ENCODE measurements at places on chromosomes 2 and 18.
A peak's percentile ranks its signal among the peaks of the same experiment; 100 is the strongest.

DNA sequence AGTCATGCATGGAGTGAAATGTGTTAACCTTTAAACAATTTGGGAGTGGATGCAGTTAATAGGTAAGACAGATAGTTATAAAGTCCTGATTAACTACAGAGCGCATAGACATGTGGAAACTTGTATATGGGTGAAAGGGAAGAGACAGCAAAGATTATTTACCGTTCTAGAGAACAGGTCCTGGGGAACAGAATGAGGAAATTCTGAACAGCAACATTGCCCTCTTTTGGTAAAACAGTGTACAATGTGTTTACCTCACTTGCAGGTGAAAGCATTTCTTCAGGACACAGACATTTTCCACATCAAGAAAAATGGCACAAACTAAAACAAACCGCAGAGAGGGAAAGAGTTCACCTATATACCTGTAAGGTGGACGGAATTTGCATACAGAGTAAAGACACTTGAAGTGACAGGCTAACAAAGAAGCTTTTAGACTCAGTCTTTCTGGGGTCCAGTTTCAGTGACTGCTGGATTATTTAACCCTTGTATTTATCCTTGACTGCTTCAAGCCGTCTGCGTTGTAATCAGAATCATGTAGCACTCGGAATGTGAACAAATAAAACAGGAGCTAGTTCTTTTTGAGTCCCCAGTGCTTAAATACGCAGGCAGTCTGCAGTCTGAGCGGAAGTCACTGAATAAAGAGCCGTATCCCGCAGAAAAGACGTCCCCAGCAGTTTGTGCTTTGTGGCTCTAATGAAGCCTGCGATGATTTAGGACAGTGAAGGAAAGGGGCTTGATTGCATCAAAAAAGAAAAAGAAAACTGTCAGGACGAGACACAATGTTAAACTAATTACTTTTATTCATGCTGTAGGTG lies 364.8 kb upstream of the GALNT5 start:
- peak; percentile 28 for DNase-seq

DNA sequence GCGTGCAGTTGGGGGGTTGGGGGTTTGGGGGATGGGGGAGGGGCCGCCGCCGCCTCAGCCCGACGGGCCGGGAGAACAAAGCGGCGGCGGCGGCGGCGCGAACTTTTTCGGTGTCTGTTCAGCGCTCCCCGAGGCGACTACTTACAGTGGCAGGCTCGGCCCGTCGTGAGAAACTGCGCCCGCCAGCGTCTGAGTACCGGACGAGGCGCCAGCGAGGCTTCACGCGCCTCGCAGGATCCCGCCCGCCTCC lies 172 bp downstream of the PRKD3 start:
- no peak for DNase-seq

GRCh38 chr2:190805843-190806242 lies 74.8 kb upstream of the GLS start:
- no peak for DNase-seq

DNA sequence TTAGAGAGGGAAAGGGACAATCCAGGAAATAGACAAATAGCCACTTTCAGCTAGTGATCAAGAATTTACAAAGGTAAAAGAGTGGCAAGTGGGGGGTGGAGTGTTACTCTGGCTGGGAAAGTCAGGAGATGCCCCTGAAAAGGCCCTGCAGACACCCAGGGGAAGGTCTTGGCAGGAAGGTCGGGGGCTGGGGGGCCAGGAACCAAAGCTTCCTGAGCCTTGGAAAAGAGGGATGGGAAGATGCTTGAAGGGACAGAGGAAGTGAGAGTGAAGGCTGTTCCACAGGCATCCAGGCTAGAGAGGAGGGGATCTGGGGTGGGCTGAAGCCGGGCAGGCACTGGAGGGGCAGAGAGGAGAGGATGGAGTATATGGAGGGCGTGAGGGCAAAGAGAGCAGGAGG lies 3.9 kb upstream of the TMEM37 start:
- no peak for DNase-seq

- no peak for DNase-seq
Measured at GRCh38 chr18:9466846-9467245, 8.5 kb upstream of the RALBP1 start.

DNA sequence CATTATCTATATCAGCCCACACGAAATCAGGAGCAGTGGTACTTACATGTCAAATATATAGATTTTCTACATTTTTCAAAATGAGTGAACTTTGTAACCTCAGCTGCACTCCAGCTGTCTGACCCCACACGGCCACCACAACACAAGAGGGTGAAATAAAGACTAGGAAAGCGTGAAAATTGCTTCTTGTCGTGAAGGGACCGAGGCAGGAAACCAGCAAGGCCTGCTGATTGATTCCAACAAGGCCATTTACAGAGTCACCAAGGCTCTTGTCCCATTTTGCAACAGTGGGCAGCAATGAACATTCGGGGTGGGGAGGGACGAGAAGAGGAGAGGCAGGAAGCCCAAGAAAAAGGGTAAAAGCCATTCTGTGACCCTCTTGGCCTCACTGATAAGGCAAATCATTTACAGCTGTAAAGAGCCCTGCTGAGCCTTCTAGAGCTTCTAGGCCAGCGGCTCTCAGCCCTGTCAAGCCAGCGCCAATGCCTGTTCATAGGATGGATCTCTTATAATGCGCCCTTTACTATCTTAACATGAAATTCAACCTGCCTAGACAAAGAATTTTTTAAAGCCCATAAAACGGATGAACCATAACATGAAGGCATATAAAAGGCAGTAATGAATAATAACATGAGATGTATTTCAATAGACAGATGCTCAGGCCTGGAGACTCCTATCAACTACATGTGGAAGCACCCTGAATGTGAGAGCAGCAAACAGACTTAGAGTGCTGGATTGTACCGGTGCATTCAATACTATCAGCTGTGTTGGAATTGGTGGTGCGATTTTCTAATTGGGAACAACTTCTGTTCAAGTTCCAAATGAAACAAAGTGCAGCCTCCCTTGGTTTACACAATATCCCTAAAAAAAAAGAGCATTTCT lies 269.0 kb downstream of the CDCA7 start:
- DNase-seq: no peak

- DNase-seq: no peak
Measured at GRCh38 chr2:196144513-196145126, 26.8 kb downstream of the STK17B start.

- no peak for DNase-seq
Measured at GRCh38 chr2:164620873-164621763, at the start of gene GRB14. Gene GRB14 (minus strand): TSS chr2:164621482. CDS start chr2:164621309, 173 bp downstream.

DNA sequence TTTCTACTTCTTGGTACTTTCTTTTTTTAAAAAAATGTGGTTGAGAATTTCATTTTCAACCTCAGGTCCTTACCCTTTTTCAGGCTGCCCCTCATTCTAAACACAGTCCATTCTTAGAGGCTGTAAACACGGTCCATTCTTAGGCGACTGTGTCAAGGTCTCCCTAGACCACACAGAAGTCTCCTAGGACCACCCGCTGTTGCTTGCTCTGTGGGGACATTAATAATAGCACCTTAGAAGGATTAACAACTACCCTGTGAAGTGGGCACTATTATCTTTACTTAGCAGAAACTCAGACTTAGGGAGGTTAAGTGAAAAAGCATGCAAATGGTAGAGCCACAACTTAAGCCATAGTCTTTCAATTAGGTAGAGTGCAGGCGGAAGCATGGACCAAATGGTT lies 91.7 kb downstream of the RBMS1 start:
- no peak for DNase-seq

DNA sequence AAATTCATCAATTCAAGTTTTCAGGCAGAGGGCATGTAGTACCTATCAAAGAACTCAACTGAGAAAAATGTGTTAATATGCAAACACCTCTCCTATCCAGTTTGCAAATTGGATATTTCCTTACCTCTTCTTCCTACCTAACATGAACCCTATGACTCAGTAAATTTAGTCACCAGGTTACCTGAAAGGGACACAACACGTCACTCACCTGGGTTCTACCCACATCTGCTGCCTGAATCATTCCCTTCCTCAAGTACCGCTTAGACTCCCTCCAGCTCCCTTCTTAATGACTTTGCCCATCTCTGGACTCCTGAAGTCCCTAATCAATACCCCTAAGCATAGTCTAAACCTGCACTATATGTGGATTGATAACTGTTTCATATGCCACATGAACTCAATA lies 10.4 kb downstream of the ANKRD44 start:
- DNase-seq: no peak

- no peak for DNase-seq
Measured at GRCh38 chr2:53095227-53095626, 672.4 kb upstream of the CHAC2 start.

GRCh38 chr18:11909061-11909455 lies 941 bp upstream of the MPPE1 start:
- no peak for DNase-seq

DNA sequence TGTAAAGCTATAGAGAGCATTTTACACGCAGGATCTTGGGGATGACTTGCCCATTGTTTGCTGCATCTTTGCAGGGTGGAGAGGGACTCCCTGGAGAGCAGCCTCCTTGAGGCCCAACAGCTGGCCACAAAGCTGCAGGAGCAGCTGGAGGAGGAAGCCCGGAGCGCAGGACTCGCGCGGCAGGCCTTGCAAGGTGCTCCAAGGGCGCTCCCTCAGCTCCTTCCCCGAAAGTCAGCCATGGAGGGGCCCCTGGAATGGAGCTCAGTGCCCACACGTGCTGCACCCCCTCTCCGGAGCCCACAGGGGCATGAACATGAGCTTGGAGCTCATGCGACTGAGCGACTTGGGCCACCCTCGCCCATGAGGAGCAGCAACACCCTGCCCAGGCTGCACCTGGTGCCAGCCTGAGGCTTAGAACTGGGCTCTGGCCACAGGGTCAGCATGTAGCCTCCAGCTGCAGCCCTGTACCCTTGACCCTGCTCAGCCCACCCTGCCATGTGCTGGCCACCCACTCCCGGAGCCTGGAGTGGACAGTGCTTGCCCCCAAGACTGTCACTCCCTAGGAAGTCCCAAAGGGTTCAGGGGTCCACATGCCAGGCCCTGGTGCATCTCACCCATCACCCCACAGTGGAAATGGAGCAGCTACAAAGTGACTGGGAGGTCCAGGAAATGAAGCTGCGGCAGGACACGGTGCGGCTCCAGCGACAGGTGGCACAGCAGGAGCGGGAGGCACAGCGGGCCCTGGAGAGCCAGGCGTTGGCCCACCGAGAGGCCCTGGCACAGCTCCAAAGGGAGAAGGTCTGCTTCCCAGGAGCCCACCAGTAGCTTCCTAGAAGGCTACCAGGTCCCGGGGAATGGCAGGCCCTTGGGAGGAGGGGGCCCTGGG lies 43.0 kb downstream of the CROCC2 start:
- no peak for DNase-seq

- no peak for DNase-seq
Measured at GRCh38 chr2:30486655-30487054, 39.6 kb downstream of the LCLAT1 start.

- DNase-seq: no peak
Measured at GRCh38 chr2:75041731-75042600, 83.5 kb downstream of the POLE4 start.

DNA sequence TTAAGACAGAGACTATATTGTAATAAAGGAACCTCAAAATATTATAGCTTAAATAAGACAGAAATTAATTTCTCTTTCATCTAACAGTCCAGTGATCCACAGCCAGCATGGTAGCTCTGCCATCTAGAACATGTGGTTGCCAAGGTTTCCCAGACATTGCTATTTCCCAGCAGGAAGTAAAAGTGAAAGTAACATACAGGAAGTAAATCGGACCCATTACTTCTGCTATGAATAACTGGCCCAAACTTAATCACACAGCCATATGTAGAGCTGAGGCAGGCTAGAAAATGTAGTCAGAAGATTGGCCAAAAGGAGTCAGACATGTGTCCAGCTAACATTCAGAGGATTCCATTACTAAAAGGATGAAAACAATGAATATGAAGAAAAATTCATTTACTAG lies 71.0 kb downstream of the NOL4 start:
- no peak for DNase-seq

DNA sequence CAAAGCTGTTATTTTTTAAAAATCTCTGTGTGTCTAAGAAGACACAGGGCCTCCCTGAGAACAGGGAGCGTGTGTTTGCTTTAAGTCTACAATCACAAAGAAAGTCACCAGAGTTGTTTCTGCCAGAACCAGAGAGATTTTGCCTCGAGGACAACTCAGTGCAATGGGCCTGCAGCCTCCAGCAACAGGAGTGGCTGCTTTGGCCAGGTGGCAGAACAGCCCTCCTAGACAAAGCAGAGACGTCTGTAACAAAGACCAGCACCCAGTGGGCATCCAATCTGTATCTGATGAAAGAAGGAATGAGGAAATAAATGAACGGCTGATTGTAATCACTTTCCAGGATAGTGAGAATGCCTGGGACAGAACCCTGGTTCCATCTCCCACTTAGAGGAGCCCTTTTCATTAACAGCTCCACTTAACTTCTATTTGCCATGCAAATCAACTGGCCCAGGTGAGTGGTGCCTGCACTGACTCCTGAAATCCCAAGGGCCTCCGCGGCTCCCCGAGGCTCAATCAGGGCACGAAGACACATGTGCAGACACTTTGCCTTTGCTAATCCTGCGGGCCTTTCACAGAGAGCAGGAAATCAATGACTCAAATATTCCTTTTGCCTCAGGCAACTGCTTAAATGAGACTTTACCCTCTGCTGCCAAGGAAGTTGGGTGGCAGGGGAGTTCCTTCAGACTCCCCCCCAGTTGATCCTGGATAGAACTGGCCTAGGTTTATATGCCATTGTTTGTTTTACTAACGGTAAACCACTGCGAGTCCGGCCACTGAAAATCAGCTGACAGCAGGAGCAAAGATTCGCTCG lies 146.5 kb downstream of the CABLES1 start:
- DNase-seq: no peak

DNA sequence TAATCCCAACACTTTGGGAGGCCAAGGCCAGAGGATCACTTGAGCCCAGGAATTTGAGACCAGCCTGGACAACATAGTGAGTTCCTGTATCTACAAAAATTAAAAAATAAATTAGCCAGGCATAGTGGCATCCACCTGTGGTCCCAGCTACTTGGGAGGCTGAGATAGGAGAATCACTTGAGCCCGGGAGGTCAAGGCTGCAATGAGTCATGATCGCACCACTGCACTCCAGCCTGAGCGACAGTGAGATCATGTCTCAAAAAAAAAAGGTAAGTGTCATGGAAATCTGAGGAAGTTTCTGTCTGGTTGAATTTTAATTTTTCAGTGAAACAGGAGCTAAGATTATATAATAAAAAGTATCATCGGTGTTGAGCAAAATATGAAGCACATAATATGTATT lies 2.5 kb upstream of the C2orf15 start:
- DNase-seq: no peak

GRCh38 chr2:10180229-10180628 lies 57.7 kb downstream of the RRM2 start:
- DNase-seq: no peak

DNA sequence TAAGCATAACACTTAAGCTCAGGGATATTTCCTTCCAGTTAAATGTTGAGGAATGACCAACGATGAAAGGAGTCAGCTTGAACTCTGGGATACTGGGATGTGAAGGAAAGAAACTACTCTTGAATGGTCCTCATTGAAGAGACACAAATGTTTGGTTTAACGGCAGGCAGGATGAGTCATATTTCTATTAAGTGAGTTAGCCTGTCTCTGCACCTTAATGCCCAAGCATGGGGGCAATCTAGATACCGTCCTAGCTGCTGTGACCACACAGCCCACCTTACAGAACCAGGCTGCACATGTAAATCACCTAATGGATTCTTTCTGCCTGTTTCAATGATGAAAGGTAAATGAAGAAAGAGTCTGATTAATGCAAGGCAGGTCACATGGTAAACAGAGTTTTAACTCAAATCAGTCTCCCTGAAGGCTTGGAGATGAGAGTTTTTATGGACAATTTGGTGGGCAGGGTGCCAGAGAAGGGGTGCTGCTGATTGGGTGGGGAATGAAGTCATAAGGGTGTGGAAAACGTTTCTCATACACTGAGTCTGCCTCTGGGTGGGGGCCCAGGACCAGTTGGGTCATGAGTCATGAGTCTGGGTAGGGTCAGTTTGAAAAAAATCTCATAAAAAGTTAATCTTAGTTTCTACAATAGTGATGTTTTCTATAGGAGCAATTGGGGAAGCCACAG lies 144.6 kb upstream of the MMADHC start:
- DNase-seq: peak; percentile 32
